Left forelimb (tissue), 1 donor: ENCODE measurements at places on chromosomes 3 and 15.

DNA sequence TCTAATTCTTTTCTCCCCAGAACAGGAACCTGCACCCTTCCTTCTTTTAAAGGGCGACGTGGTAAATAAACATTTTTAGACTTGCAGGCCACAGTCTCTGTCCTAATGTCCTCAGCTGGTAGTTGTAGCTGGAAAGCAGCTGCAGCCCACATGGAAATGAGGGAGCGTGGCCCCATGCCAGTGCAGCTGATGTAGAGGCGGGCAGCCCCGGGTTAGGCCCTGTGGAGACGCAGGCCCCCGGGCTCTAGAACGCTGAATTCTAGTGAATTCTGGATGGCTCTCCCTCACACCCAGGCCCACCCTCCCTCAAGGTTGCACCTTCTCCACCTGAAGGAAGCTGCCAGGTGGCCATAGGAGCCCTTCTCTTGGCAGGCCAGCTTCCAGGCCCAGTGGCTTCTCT, 52.3 kb downstream of the PGPEP1L start:
- DNase-seq: no peak

DNA sequence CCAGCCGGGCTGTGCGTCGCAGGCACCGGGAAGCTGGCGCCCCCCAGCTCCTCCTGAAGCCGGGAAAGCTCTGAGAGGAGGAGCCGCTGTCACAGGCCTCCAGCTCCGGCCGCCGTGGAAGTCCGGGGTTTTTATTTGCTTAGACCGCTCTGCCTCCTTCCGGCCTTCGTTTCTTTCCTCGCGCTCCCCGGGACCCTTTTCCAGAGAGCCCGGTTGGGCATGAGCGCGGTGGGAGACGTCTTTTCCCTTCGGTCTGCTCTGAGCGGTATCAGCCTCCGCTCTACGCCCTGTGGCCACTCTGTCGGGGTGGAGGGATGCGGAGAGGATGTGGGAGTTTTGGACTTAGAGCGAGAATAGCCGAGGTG, 559 bp downstream of the SENP5 start:
- DNase-seq: no peak

GRCh38 chr15:99148851-99149276, 44.0 kb downstream of the SYNM start:
- no peak for DNase-seq

DNA sequence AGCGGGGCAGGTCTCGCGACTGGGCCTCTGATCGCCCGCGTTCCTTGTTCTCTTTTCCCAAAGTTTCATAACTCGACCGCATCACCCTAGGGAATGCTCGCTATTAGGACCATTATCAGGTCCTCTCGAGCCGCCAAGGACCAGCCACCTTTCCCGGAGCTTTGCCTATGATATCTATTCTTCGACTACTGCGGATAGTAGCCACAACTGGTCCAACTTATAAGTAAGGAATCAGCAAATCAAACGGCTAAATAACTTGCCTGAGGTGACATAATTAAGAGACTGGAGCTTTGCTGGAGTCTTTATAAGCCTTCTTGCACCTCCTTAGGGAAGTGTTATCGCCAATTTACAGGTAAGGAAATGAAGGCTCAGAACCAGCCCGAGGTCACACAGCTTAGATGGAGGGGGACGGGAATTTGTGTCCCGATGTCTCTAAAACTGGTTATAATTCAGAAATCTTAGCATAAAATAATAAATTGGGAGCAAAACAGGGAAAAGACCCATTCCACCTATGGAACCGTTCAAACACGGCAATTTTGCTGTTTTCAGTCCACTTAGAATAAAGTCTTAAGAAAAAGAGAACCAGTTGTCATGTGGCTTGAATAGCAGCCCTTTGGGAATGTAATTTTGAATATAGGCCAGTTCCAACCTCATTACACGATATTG, 479 bp upstream of the PLD1 start:
- no peak for DNase-seq

DNA sequence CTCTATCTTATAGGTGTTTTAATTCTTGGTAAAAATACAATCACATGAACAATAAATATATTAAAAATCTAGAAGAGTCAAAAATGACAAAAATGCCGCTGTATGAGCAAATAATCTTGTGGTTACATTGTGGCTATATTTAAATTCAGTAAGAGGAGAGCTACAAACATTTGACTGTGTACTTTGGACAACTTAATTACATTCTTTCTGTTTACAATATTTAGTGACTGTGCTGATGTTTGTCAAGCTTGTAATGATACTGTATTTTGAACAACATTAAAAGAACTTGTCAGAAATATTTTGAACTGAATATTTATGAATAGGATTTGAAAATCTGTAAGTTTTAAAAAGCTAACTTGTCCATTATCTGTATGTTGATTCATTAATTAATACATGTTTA, 598.3 kb downstream of the SI start:
- DNase-seq: no peak

GRCh38 chr3:152745646-152746045, 89.3 kb upstream of the P2RY1 start:
- DNase-seq: no peak

- no peak for DNase-seq
Observed at GRCh38 chr3:164380156-164380555, 698.1 kb downstream of the SI start.

GRCh38 chr3:13881536-13882410, 1.9 kb upstream of the WNT7A start:
- no peak for DNase-seq
